ENCODE measurements at places on chromosomes 4 and X. TPM values are rescaled to one million over a fixed set of nuclear protein-coding genes. Genes with fewer than 3 reads are reported as not detected.

Gene P2RY4
- not detected for total RNA-seq

DNA sequence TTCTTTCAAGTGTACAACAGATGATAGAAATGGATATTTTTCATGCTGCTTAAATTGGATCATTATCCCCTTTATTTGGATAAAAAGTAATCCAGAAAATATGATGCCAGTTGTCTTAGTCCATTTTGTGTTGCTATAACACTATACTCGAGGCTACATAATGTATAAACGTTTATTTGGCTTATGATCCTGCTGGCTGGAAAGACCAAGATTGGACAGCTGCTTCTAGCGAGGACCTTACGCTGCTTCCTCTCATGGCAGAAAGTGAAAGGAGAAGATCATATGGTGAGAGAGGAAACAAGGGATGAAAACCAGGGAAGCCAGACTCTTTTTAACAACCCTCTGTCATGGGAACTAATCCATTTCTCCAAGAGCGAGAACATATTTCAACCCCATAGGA is 102.7 kb downstream of the TRAM1L1 start:
- H3K36me3 ChIP-seq, result no peaks in the 10 kb centered on the region
- H3K27me3 ChIP-seq, result no peaks in the 10 kb centered on the region
- no peaks in the 10 kb centered on the region for H3K4me1 ChIP-seq
- H3K27ac ChIP-seq, result no peak overlapping the region
- no peak for DNase-seq
- no peak overlapping the region for H3K4me3 ChIP-seq

Gene C4orf54
- not detected for total RNA-seq

Gene ANTXR2
- 35.3 TPM for total RNA-seq

Gene TCEAL2
- not detected for total RNA-seq

DNA sequence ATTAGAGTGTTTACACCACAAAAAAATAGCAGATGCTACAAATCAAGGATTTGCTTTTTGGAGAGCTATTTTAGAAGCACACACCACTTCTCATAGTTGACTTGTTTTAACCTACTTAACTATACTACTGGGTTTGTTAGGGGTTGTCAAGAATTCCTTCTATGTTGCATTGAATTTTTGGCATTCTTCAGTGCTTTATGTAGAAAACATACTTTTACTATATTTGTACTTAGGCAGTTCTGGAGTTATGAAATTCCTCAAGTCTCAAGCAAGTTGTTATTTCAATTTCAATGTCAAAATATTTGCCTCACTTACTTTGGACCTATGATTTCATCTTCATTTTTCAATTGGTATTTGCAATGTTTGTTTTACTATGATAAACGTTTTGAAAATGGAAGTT is 449.6 kb downstream of the GLUD2 start:
- H3K4me1 ChIP-seq, result peaks cover 25% of the 10 kb centered on the region
- DNase-seq, result no peak
- peak overlapping the region; percentile 62 for H3K27ac ChIP-seq
- H3K27me3 ChIP-seq, result no peaks in the 10 kb centered on the region
- no peak overlapping the region for H3K4me3 ChIP-seq
- no peaks in the 10 kb centered on the region for H3K36me3 ChIP-seq
